ENCODE measurements at places on chromosomes 13 and 19.

DNA sequence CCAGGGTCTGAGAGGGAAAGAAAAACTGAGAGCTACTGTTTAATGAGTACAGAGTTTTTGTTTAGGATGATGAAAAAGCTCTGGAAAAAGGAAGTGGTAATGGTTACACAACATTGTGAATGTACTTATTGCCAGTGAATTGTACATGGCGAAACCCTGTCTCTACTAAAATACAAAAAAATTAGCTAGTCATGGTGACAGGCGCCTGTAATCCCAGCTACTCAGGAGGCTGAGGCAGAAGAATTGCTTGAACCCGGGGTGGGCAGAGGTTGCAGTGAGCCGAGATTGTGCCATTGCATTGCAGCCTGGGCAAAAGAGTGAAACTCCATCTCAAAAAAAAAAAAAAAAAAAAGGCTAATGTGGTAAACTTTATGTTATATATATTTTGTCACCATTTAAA is 96.3 kb downstream of the VWA8 start:
- no peak for DNase-seq

GRCh38 chr19:9171393-9171991 is 7.3 kb upstream of the OR7D2 start:
- no peak for DNase-seq

DNA sequence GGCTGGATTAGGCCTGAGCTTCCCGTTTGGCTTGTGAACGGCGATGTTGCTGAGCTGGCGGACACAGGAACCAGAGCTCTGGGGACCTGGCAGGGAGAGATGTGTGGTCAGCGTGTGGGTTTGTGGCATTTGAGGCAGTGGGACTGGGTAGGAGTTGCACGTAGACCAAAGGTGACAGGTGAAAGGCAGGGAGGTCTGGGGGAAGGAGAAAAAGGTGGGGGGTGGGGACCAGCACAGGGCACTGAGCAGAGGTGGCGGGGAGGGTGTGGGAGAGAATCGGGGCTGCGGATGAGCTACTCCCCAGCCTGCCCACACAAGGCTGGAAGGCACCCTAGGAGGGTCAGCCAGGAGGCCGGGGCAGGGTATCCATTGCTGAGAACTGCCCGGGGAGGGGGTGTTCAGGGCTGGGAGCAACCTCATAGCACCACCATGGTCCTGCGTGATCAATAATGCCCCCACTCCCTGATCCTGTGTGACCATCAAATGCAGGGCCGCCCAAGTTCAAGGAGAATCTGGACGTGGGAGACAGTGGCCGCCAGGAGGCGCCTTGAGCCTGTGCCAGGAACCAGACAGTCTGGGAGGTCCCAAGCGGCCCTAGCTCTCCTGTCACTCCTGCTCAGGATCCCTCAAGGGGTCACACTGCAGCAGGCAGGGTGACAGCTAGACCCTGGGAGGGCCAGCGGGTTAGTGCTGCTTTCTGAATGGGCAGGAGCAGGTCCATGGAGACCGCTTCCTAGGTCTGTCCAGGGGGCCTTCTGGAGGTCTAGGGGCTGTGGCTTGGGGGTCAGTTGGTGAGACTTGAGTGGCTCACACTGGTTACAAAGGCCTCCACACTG is 12.8 kb upstream of the SELENOW start:
- peak; percentile 47 for DNase-seq

DNA sequence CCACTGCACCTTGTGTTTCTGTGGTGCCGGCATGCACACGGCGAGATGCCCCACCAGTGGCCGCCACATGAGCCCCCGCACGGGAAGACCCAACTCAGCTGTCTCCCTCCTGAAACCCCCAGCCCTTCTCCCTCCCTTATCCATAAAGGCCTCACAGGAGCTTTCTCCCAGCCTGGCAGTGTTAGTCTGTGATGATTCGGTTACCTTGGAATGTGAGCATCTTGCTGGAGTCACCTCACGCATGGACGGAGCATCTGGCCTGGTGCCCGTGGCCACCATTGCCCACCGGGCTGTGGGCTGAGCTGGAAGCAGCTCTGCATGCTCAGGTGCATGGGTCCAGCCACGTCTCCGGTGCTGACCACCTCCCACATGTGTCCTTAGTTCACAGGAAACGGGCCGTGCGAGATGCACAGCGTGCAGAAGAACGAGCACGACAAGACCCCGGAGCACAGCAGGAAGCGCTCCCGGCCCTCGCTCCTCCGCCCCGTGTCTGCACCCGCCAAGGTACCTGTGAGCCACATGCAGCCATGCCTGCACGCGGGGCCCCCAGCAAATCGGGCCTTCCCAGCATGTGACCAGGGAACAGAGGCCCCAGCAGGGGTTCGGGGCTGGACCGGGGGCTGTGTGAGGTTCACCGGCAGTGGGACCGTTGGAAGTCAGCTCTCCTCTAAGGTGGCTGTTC is 22.0 kb downstream of the SIN3B start:
- DNase-seq: no peak

- no peak for DNase-seq
These were observed 445.6 kb downstream of the KCTD12 start for GRCh38 chr13:76440568-76440967.

GRCh38 chr13:35164324-35164932 is 222.4 kb downstream of the NBEA start:
- DNase-seq: peak; percentile 22

DNA sequence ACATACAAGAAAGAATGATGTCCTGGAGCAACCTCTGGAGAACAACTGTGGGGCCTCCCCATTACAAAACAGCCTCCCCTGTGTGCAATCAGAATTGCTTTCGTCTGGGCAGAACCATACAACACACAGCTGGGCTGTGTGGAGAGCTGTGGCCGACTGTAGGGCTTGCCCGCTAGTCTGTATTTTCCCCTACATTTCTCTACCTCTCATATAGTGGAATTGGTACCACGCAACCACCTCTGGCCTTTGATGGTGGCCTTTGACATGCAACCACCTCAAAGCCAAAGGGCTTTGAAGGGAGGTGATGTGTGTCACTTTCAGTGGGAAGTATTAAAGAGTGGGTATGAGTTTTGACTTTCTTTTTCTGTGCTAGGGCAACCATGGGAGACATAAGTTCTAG is 34.0 kb downstream of the GARRE1 start:
- no peak for DNase-seq
